Activated CD4-positive, alpha-beta T cell treated with anti-CD3 and anti-CD28 coated beads, Interleukin-2, amount 50 U/mL, for 48 hours (primary cell): ENCODE measurements at places on chromosomes 2 and 18.

DNA sequence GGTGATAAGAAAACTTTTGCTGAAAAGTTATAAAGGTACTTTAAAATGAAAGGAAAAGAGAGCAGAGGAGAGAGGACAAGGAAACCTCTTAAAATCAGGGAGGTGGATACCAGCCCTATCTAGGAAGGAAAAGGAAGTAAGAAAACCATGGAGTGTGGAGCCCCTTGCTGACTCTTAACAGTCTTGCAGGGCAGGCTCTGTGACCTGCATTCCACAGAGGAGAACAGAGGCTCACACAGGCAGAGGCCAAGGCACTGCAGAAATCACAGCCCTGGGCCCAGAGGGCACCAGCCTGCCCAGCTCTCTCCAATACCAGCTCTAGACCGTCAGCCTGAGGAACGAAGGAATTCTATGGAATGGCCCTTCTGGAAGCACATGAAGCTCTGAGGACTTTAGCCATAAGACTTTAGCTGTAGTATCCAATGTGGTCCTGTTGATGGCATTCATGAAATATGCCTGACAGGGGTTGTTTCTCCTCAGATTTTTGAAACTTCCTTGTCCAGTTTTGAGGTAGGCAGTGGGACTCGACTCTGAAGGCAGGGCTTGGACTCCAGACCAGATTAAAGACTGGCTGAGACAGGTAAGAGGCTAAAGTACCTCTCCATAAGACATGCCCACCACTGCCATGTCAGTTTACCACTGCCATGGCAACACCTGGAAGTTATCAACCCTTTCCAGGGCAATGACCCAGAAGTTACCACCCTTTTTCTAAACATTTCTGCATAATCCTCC lies 216.3 kb downstream of the ANAPC1 start:
- DNase-seq = no peak

DNA sequence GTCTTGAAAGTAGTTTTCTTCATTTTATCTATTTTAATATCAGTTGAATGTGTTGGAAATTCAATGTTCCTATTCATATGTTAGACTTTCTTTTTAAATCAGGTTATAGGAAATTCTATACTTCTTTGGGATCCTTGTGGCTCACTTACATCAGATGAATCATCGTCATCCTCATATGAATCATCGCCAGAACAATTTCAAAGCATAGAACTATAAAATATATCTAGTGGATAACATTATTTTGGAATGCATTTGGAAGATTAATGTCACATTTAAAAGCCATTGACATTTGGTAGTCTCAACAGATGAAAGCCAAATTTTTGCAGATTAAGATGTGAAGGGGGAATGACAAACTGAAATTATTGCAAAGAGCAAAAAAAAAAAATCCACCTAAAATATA lies 94.1 kb downstream of the FAM161A start:
- DNase-seq = no peak

GRCh38 chr2:112065966-112066365 lies 10.9 kb downstream of the TMEM87B start:
- no peak for DNase-seq

DNA sequence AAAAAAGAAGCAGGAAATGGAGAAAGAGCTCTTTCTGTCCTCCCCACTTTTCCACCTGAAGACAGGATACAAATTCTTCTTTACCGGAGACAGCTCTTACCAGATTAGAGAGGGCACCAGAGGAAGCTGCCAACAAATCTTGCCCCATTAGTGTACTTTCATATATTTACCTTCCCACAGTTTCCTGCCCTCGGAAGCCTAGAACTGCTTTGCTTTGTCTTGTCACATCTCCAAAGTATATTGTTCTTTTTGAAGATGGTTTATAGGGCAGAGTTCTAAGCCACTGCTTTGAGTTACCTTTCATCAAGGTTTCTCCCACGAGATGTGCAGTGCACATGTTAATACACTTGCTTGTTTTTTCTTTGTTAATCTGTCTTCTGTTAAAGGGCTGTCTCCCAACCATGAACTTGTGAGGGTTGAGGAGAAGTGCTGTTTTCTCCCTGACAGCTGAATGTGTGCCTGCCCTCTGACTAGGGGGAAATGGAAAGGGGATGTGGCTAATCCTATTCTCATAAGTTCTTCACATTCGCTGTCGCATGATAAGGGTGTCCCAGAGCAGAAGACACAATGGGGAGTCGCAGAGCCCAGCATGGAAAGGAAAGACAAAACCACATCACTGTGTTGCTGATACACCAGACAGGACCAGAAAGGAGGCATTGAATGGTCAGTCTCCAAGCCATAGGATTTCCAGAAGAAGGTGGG lies 24.2 kb downstream of the CENPA start:
- no peak for DNase-seq

DNA sequence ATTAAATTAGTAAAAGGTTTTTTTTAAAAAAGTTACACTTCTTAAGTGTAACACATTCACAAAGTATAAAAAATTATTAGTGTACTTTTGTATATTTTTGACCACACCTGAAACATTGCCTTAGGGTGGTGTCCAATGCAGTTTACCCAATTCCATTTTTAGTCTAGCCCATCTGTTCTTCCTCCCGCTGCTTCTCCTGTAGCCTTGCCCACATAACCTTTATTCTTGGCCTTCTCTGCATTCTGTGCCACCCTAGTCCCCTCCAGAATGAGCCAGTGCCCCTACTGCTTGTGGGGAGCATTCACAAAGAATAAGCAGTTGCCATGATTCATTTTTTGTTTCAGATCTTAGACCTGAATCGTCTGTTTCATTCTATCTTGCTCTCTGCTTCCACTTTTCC lies 78.4 kb upstream of the MYT1L start:
- DNase-seq = no peak

GRCh38 chr2:101770726-101771125 lies 73.2 kb downstream of the MAP4K4 start:
- DNase-seq = no peak

- no peak for DNase-seq
Measured at GRCh38 chr2:114642166-114642770, 199.8 kb downstream of the DPP10 start.

GRCh38 chr2:219497495-219498279 lies 1.0 kb upstream of the GMPPA start:
- DNase-seq = peak; percentile 57

DNA sequence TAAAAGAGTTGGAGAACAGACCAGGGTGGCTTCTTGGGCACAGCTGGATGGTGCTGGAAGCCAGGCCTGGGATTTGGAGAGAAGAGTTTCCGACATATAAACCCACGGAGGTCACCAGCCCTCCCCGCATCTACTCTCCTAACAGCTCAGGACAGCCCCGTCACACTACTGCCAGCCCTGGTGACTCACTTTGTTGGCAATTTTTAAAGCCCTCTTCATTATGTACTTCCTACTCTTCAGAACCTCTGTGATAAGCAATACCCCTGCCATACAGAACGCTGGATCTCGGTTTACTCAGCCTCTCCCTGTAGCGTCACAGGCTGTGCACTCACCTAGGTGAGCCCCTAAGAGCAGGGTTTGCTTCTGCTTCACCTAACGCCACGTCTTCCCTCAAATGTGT lies 48.1 kb downstream of the ID2 start:
- no peak for DNase-seq

- no peak for DNase-seq
Measured at GRCh38 chr2:149076863-149077412, 38.4 kb downstream of the LYPD6B start.

DNA sequence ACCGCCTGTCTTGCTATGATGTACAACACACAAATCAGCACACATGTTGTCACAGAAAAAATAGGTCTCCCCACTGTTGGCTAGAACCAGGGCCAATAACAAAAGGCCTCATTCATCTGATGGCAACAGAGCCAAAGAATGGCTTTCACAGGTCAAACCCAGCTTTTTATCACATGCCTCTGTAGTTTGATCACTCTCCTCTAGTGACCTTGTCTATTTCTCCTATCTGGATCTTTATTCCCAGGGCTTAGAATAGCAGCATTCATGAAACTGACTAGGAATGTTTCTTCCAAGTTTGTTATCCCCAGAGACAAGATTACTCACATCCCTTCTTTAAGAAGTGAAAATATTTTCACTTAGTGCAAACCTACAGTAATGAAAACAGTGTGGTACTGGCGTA lies 285.8 kb upstream of the GYPC start:
- DNase-seq = no peak

GRCh38 chr2:34241905-34242762 lies 643.0 kb upstream of the FAM98A start:
- no peak for DNase-seq

DNA sequence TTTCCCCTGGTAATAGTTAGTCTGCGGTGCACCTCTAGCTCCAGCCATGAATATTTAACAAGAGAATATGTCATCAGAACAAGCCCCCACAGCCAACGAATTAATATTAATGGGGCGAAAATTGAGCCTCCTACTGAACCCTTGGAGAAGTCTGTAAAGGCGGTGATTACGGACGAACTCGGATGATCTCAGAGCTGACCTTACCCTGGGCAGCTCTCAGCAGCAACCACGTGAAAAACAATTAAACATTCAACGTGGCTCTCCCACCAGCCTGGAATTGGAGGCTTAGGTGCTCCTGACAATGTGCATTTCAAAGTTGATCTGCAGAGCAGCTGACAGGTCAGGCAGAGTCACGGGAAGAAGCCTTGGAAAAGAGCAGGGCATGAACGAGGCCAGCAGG lies 407.6 kb upstream of the MYT1L start:
- DNase-seq = no peak

- DNase-seq = no peak
Measured at GRCh38 chr18:21684731-21685130, 19.8 kb downstream of the ABHD3 start.

DNA sequence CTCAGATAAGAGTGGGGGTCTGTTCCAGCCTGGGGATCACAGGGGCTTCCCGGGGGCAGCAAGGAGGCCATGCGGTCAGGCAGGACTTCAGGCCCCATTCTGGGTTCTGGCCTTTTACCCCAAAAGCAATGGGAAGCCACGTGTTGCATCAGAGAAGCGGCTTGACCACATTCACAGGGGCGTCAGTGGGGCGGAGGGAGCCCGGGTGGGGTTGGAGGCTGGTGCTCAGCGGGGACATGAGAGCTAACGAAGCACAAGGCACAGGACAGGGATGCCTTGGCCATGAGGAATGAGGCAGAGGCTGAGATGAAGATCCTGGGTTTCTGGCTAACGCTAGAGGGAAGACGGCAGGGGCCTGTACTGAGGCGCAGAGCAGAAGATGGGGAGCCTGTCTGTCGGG lies 6.1 kb downstream of the HJURP start:
- DNase-seq = no peak

GRCh38 chr2:230262246-230262645 lies 36.7 kb downstream of the SP140 start:
- no peak for DNase-seq

GRCh38 chr2:215899141-215900074 lies 113.9 kb downstream of the MREG start:
- DNase-seq = no peak

GRCh38 chr18:27461957-27462356 lies 276.8 kb upstream of the CHST9 start:
- DNase-seq = no peak

- no peak for DNase-seq
Measured at GRCh38 chr2:176643646-176644045, 374.4 kb downstream of the MTX2 start.

GRCh38 chr2:96528006-96528699 lies 8.4 kb upstream of the ARID5A start:
- DNase-seq = peak; percentile 86

DNA sequence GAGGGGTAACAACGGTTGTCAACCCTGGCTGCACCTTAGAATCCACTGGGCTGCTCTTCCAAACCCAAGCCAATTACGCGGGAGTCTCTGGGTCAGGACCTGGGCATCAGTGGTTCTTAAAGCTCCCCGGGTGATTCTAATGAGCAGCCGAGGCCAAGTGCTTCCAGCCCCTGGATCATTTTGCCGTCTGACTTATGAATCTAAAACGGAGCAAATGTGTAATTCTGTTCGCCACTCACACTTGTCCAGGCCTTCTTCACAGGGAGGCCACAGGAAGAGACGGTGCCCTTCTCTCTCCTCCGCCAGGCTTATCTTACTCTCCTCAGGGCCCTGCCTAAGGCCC lies 78.5 kb downstream of the MCFD2 start:
- DNase-seq = no peak

GRCh38 chr18:63773551-63773950 lies 1.7 kb upstream of the SERPINB7 start:
- DNase-seq = no peak
